H7 (cell line): ENCODE measurements at places on chromosomes 4 and X.
A peak's percentile ranks its signal among the peaks of the same experiment; 100 is the strongest.

GRCh38 chrX:103536071-103536470 lies 16.8 kb upstream of the RAB40A start:
- DNase-seq, result no peak

DNA sequence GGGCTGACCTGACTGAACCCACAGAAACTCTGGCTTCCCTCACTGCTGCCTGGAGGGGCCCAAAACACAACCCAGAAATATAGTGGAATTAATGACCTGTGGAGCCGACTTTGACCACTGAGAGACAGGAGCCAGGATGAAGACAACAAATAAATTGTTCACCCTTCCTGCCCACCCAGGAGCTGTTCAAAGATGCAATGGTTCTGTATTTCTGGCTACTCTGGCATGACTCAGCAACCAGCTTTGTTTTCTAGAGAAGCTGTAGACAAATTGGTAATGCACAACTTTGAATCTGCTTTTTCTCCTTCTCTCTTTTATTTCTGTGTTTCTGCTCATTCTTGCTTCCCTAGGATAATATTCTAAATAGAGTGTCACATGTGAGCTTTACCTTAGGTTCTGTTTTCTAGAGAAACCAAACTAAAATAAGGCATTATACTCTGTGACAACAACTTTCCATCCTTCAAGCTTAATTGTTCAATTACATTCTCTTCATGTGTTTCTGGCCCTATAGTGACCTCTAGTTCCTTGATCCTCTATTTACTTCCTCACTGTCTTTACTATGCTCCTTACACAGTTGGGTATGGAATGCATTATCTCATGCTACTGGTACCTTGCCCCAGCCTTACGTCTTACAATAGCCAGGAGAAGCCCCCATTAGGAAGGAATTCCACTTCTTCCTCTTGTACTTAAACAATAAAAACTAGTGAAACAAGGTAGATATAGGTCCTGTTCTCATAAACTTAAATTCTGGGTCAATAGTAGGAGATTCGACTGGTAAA lies 6.5 kb upstream of the PRKG2 start:
- DNase-seq, result no peak

GRCh38 chr4:94595013-94595412 lies 143.3 kb downstream of the PDLIM5 start:
- no peak for DNase-seq

DNA sequence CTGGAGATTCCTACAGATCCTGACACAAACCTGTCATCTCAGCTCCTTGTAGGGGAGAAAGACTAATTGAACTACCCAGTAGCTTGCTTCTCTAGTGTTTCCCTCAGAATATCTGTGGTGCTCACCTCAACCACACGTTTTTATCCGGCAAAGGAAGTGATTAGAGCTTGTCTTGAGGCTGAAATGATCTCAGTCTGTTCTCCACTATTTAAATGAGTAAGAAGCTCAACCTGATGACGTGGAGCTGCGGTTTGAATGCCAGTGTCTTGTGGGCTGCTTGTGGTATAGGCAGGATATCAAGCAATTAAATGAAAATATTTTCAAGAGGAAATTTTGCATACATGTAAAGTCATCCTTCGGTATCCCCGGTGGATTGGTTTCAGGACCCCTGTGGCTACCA lies 270.2 kb downstream of the TLL1 start:
- no peak for DNase-seq

- no peak for DNase-seq
Measured at GRCh38 chr4:73421708-73422457, 14.1 kb upstream of the AFP start.

DNA sequence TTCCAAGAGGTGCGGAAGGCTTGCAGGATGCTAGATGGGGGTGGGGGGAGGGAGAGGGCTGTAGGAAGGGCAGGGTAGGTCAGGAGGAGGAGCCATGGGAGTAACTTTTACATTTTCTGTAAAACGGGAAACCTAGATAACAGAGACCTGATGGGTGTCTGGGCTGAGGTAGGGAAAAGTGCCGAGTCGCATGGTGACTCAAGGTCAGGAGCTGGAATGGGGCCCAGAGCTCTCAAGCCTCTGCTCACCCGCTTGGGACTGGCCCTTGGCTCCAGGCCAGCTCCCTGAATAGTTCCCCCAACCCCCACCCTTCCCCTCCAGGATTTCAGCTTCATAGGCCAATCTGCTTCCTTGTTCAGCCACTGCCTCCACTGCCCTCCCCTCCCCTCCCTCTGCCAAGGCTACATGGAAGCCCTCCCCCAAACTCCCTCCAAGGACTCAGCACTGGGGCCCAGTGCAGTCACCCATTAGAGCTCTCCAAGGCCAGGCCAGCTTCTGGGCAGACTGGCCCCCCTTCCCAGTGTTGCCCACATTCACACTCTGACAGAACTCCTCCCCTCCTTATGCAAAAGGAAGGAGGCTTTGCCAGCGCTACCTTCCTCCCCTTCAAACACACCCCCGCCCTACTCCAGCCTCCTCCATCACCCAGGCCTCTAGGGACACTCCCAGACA lies 43.6 kb downstream of the TSC22D3 start:
- DNase-seq, result peak; percentile 78

GRCh38 chr4:120843849-120844527 lies 78.5 kb downstream of the PRDM5 start:
- peak; percentile 32 for DNase-seq

DNA sequence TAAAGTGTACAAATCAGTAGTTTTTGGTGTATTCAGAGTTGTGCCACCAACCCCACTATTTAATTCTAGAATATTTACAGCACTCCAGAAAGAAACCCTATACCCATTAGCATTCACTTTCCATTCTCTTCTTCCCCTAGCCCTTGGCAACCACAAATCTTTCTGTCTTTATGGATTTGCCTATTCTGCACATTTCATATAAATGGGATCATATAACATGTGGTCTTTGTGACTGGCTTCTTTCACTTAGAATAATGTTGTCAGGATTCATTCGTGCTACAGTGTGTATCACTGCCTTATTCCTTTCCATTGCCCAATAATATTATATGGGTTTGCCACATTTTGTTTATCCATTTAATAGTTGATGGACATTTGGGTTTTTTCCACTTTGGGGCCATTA lies 32.2 kb downstream of the SGMS2 start:
- DNase-seq, result no peak

GRCh38 chr4:4507923-4508322 lies 33.9 kb downstream of the STX18 start:
- peak; percentile 40 for DNase-seq

- DNase-seq, result no peak
Measured at GRCh38 chrX:39212456-39212855, 411.2 kb downstream of the MID1IP1 start.

DNA sequence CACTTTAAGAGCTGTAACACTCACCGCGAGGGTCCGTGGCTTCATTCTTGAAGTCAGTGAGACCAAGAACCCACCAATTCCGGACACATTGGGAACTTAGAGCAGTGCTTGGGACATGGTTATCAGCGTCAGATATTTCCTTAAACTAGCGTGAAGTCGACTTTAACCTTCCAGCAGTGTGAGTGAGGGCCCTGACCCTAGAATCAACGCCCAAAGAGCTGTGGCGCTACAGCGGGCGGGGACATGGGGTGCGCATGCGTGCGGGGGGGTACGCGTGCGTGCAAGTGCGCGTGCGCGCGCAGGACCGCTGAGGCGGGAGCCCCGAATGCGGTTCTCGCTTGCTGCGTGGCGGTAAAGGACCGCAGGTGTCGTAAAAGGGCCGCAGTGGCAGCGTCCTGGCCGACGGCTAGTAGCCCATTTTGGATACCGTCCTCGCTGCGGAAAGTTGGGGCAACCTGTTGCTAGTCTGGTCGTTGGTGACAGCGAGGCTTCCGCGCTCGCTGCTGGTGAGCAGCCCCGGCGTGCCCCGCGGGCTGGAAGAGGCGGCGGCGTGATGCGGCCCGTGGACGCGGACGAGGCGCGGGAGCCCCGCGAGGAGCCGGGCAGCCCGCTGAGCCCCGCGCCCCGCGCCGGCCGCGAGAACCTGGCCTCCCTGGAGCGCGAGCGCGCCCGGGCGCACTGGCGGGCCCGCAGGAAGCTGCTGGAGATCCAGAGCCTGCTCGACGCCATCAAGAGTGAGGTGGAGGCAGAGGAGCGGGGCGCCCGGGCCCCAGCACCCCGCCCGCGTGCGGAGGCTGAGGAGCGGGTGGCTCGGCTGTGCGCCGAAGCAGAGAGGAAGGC lies 19.8 kb upstream of the S100P start:
- DNase-seq, result peak; percentile 99

DNA sequence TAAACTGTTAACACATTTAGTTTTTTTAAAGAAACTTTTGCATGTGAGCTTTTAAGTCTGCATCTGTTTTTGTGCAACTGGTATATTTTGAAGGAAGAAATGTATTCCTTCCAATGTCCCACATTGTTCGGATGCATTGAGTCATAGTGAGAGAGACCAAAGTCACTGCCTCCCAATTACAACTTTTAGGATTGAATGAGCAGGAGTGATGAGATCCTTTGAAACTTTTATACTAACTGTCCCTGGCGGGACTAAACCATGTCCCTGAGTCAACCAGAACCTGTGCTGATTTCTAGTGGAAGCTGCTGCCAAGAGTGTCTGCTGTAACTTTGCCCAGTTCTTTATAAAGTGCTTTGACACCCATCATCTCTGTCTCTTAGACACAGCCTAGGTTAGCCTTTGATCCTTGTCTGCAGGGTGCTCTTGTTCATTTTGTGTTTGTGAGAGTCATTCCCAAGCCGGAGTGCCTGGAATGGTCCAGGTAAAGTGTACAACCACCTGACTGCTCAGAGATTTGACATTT lies 122.7 kb downstream of the ZNF518B start:
- DNase-seq, result no peak

DNA sequence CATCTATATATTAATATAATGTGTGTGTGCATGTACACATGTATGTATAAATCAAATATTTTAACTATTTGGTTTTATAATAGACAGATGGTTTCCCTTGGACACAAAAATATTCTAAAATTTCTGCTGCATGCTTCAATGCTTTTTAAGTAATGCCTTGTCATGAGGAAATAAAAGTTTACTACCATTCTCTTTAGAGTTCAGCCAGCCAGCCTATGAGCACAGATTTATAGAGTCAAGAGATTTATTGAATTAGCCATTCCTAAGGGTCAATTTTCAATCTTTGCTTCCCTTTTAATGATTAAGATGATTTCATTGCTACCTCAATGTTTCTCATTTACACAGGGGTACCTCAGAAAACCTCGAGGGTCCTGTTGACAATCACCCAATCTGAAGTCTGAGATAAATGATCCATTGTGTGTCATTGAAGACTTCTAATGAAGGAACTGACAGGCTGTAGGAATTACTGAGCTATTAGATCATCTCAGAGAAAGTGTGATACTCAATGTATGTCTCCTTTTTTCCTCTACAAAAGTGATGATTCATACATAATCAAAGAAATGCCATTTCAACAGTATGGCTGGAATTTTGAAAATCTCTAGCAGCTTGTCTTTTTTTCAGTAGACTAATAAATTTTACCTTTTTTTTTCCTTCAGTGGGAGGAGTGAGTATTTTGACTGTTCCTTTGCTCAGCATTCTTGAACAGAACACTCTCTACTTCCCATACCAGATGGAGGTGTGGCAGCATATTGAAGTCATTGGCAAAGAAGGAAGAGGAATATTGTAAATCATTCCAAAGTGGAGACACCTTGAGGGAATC lies 222.6 kb upstream of the PCDH18 start:
- no peak for DNase-seq

DNA sequence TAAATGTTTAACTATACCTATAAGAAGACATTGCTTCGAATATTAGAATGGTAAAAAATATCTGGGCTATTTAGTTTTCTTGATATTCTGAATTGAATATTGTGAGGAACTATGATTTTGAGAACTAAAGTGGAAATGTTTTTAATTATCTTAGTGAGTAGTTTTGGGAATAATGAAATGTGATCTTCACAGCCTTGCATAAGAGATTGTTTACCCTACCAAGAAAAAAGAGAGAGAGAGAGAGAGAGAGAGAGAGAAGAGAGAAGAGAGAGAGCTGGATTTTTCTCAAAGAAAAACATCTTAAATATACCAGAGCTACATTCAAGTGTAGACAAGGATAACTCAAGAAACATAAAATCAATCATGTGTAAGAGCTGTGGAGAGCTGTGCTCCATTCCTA lies 148.7 kb upstream of the MAD2L1 start:
- DNase-seq, result no peak

DNA sequence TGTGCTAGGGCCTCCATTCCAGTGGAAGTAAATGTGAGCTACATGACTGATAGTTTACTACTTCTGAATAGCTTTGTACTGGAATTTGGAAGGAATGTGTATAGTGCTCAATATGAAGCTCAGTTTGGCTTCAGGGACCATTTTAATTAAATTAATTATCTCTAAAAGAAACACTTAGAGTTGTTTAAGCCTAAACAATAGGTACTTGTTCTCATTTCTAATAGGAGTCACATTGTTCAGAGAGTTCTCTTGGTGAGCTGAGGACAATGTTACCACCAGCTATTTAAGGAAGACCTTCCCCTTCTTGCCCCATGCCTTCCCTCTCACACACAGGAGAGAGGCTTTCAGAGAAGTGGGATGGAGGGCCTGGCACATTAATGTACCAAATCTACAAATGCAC lies 78.3 kb downstream of the CHIC2 start:
- no peak for DNase-seq

GRCh38 chr4:182205306-182205705 lies 37.9 kb upstream of the TENM3 start:
- no peak for DNase-seq

DNA sequence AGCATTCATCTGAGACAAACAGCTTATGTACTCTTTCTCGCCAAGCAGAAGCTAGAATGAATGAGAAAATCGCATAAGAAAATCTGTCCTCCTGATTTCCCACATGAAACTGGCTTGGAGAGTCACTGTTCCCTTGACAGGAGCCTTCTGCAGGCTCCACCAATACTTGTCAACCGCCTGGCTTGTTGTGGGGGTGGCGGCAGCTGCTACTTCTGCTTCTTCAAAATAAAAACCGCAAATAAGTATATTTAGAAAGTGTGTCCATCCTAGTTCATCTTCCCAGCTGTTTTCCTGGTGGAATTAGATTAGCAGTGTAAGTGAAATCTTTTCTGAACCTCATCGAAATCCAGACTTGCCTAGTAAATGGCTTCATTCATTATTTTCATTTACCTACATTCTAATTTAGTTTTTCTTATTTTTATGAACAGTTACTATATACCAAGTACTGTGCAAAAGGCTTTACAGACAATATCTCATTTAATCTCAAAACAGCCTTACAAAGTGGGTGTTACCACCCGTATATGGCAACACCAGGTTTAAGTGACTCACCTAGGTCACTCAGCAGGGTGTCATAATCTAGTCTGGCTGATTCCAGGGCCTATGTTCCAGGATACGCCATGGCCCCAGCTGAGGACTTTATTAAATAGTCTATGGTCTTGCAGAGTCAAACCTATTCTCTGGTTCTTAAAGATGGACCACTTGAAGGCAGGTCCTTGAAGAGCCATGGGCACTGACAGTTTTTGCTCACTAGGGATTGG lies 104.6 kb upstream of the IGFBP7 start:
- DNase-seq, result no peak

- no peak for DNase-seq
Measured at GRCh38 chrX:40550066-40550465, 30.7 kb upstream of the ATP6AP2 start.

GRCh38 chr4:147586637-147587036 lies 30.6 kb upstream of the TMEM184C start:
- DNase-seq, result no peak

GRCh38 chr4:82138374-82138773 lies 235.4 kb downstream of the HNRNPD start:
- DNase-seq, result no peak
